ENCODE measurements at places on chromosomes 2 and 18.

GRCh38 chr2:203811491-203812221, 55.9 kb upstream of the CTLA4 start:
- no peak for DNase-seq

- no peak for DNase-seq
Observed at GRCh38 chr2:46780801-46781445, 134.7 kb downstream of the MCFD2 start.

- DNase-seq: no peak
Observed at GRCh38 chr2:207144173-207144785, 21.5 kb downstream of the KLF7 start.

DNA sequence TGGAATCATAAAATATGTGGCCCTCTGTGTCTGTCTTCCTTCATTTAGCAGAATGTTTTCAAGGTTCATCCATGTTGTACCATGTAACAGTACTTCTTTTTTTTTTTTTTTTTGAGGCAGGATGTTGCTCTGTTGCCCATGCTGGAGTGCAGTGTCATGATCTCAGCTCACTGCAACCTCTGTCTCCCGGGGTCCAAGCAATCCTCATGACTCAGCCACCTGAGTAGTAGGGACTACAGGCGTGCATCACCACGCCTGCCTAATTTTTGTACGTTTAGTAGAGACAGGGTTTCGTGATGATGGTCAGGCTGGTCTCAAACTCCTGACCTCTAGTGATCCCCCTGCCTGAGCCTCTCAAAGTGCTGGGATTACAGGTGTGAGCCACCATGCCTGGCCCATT, 31.2 kb downstream of the RAB1A start:
- no peak for DNase-seq

GRCh38 chr18:25423760-25424159, 71.8 kb upstream of the ZNF521 start:
- no peak for DNase-seq

GRCh38 chr18:55220523-55220922, 261.3 kb upstream of the CCDC68 start:
- no peak for DNase-seq

- no peak for DNase-seq
Observed at GRCh38 chr2:67232936-67233335, 164.2 kb upstream of the ETAA1 start.

- no peak for DNase-seq
Observed at GRCh38 chr2:67242456-67242855, 154.7 kb upstream of the ETAA1 start.

- DNase-seq: no peak
Observed at GRCh38 chr2:30078521-30078920, 68.3 kb upstream of the YPEL5 start.

DNA sequence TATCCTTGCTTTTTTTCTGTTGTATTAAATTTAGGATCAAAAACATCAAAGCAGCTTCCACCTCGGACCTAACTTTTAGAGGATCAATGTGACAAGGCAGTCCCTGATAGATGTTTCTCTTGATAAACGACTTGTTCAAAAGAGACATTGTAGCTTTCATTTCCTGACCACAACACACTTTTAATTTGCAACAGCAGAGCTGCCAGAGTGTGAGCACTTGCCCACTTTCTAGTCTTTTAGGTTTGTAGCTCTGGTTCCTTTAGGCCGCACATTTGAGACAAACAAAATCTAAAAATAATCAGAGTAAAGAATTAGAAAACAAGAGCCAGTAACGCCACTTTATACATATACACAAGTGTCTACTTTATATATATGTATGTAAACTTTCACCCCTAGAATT, 3.1 kb downstream of the FIGN start:
- DNase-seq: no peak

- no peak for DNase-seq
Observed at GRCh38 chr18:8660316-8660715, 45.0 kb upstream of the MTCL1 start.

DNA sequence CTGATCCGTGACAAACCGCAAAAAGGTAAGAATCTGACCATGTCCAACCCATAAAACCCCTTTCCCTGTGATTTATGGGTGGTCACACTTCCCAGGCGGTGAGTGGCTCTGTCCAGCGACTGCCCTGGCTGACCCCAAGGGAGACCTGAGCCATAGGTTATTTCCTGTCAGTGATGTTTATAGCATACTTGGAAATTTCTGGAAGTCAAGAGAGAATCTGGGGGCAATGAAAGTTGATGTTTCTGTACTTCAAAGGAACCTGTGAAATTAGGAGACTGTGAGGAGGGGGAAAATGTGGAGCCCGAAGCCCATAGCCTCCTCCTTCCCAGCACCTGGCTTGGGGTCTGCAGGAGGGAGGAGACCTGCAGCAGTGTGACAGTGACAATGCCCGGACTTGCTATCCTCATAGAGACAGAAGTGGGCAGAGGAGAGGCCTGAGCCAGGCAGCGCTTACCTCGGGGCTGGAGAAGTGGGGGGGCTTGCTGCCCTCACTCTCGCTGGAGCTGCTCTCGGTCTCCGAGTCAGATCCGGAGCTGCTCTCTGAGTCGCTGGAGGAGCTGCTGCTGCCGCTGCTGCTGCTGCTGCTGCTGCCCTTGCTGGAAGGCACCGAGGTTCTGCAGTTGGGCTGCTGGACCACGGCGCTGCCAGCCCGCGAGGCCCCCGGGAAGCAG, 111.3 kb upstream of the REV1 start:
- no peak for DNase-seq

DNA sequence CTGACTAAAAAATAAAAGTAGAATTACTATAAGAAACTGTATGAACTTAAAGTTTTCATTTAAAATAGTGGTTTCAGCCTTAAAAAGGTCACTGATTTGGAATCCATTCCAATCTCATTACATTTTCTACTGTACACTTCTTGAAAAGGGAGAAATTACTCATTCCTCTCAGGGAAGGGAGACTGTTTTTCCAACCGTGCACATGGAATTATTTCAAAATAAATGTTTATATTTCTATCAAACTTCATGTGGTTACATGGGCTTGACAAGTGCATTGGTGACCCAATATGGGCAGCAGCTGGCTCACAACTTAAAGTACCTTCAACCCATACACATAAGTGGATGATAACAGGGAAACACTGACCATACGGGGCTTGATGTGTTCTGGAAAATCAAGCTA, 324.5 kb upstream of the THUMPD2 start:
- DNase-seq: no peak

- no peak for DNase-seq
Observed at GRCh38 chr2:231467613-231468530, 3.6 kb upstream of the NCL start.

DNA sequence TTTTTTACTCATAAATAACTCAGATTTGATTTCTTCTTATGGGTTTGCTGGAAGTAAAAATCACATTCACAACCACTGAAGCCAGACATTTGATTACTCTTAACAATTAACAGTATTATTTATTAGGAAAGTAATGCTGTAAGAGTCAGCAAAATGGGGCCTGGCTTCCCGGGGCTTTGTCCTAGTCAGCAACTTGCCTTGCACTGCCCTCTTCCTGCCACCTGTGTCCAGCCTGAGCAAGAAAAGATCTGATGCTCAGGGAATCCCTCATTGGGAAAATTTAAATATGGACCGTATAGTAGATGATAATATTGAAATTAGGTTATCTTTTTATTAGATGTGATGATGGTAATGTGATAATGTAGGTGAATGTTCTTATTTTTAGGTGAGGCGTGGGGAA, 30.8 kb upstream of the ACYP2 start:
- DNase-seq: no peak

DNA sequence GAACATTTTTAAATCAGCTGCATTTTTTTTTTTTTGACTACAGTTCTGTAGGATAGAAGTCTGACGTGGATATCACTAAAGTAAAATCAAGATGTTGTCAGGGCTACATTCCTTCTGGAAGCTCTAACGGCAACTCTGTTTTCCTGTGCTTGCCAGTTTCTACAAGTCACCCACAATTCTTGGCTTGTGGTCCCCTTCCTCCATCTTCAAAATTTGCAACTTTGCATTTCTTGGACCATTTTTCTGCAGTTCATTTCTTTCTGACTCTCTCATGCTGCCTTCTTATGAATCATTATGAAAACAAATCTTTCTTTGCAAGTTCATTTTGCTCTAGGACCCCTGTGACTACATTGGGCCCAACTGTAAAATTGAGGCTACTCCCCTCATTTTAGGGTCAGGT, 367.9 kb downstream of the DSC3 start:
- DNase-seq: no peak

GRCh38 chr18:55405475-55405874, 182.5 kb downstream of the TCF4 start:
- no peak for DNase-seq

GRCh38 chr2:66069937-66070720, 364.8 kb upstream of the MEIS1 start:
- no peak for DNase-seq

DNA sequence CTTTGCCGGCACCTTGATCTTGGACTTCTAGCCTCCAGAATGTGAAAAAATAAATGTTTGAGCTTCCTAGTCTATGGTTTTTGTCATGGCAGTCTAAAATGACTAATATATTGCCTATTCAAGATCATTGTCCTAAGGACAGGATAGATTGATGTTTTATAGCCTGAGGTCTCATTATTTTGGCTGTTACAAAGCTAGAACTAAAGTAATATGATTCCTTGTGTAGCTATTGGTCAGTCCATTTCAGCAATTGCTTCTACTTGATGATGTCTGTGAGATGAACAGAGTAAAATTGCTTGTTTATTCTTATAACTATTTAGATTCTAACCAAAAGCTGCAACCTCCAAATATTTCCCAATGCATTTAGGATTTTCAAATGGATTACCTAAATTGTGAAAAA, 145.0 kb downstream of the HRH4 start:
- DNase-seq: no peak

DNA sequence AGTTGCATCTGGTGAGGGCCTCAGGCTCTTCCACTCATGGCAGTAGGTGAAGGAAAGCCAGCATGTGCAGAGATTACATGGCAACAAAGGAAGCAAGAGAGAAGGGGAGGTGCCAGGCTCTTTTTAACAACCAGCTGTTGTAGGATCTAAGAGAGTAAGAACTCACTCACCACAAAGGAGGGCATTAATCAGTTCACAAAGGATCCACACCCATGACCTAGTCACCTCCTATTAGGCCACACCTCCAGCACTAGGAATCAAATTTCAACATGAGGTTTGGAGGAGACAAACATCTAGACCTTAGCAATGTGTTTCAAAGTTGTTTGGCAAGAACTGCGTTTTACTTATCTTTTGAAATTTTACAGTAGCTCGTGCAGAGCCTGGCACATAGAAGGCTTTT, 20.5 kb upstream of the REG3A start:
- no peak for DNase-seq

DNA sequence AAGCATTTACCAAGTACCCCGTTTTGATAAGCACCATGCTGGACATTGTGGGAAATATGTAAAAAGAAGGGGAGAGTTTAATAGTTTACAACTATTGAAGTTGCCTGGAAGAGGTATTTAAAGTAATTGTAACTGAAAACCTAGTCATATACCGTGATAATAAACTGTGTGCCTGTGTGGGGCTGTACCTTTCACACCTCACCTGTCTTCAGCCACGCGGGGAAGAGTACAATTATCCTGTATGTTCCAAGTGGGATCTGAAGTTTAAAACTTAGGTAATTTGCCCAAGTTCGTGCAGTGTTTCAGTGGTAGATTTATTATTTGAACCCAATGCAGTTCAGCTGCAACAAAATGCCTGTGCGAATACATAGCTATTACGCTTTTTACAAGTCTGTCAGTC, 128.2 kb upstream of the TMEM200C start:
- DNase-seq: no peak

- no peak for DNase-seq
Observed at GRCh38 chr2:144358374-144358964, 161.4 kb downstream of the ZEB2 start.

DNA sequence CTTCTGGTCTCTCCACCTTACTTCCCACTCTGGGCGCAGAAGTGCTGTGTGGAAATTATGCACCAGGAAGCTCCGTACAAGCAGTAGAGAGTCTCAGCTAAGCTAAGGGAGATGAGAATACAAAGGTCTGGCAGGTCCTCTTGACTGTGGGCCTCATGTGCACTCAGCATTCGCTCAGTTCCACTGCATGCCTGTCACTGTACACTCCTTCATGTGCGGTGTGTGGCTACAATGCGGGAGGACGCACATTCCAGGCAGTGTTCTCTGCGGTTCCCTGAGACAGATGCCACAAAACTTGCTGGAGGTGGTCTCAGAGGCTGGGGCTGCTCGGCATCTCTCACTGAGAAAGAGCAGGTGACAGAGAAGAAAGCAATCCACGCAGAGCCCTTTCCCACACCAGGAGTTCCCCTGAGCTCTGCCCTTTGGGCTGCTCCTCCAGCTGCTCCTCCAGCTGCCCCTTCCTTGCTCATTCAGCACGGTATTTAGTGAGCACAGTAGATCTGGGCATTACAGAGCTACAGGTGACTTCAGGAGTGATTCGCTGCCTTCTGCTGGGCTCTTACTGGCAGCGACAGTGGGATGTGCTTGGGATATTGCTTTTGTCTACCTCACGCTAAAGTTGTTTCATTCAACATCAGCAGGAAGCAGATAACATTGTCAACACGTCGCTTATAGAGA, 176.6 kb downstream of the SH3RF3 start:
- no peak for DNase-seq

- no peak for DNase-seq
Observed at GRCh38 chr2:207951734-207952470, 73.4 kb downstream of the PLEKHM3 start.

GRCh38 chr2:179571252-179571651, 290.2 kb downstream of the ZNF385B start:
- no peak for DNase-seq

DNA sequence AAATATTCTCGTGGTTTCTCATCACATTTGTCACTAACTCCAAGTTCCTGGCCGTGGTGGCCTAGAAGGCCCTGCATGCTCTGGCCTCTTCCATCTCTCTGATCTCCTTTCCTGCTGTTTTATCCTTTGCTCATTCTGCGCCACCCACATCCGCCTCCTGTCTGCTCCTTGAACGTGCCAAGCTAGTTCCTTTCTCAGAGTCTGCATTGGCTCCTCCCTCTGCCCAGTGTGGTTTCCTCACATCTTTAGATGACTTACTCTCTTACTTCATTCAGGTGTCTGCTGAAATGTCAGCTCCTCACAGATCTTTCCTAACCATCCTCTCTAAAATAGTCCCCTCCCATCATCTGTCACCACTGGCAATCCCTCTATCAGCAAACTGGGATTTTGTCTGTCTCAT, 158.6 kb upstream of the RBMS1 start:
- no peak for DNase-seq

DNA sequence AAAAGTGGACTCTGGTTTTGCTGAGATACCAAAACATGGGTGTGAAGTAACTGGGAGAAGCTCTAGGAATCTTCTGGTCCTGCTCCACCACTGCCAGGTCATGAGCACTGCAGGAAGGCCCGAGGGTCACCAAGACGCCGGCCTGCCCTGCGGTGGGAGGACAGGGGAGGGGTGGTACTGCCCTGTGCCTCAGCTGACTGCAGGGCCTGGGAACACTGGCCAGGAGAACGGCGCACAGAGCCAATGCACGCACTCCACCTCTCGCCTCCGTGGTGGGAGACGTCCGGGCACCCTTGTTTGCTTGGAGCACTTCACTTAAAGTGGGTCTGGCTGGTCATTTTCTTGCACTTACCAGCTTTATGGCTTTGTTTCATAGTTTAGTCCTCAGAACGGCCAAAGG, 153.4 kb downstream of the SH3RF3 start:
- DNase-seq: no peak

- DNase-seq: no peak
Observed at GRCh38 chr2:69387770-69388481, 899 bp upstream of the GFPT1 start.

All from GM18507 (cell line).